Spleen (tissue), 13 donors: ENCODE measurements at places on chromosomes 5 and 9.

- no peak for DNase-seq
These were observed 51.3 kb upstream of the GOLPH3 start for GRCh38 chr5:32225445-32225844.

GRCh38 chr5:168313596-168314204 lies 22.3 kb downstream of the WWC1 start:
- peak; percentile 28 for DNase-seq

DNA sequence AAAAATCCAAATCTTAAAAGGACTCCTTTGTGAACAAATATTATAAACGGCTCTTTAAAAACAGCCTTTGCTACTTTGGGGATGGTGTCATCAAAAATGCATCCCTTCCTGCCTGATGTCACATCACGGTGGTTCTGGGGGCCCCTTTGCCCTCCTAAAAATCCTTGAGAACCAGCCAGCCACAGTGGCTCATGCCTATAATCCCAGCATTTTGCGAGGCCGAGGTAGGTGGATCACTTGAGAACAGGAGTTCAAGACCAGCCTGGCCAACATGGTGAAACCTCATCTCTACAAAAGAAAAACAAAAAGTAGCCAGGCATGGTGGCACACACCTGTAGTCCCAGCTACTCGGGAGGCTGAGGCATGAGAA lies 43.9 kb downstream of the FNBP1 start:
- no peak for DNase-seq

- no peak for DNase-seq
These were observed 30.2 kb downstream of the CACNA1B start for GRCh38 chr9:137907776-137908175.

GRCh38 chr5:38376404-38376803 lies 118.0 kb downstream of the EGFLAM start:
- no peak for DNase-seq

GRCh38 chr9:27534131-27534530 lies 4.5 kb upstream of the MOB3B start:
- no peak for DNase-seq
